ENCODE measurements at places on chromosomes 6 and 20.

GRCh38 chr6:3568396-3569082 is 111.7 kb upstream of the SLC22A23 start:
- DNase-seq = no peak

GRCh38 chr20:38831995-38832620 is 26.6 kb downstream of the PPP1R16B start:
- no peak for DNase-seq

- no peak for DNase-seq
Measured at GRCh38 chr6:135576055-135576454, 78.5 kb upstream of the AHI1 start.

- no peak for DNase-seq
Measured at GRCh38 chr6:78875505-78875904, 8.2 kb downstream of the IRAK1BP1 start.

DNA sequence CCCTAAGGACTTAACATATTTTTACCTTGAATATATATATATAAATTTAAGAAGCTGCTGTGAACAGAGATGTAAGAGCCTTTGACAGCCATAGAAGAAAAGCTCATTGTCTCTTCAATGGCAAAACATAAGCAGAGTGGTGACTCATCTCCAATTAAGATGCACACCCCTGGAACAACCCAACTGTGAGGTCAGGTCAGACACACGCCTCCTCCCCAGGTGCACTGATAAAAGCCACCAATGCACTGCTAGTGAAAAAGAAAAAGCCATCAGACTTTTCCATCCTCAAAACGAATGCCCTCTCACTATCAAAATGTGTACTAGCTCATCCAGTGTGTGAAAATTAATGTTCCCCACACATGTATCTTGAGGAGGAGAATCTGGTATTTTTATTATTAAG is 100.1 kb downstream of the SMLR1 start:
- DNase-seq = no peak
